ENCODE measurements at places on chromosomes 16 and 17. TPM values are rescaled to one million over a fixed set of nuclear protein-coding genes. Genes with fewer than 3 reads are reported as not detected.

DNA sequence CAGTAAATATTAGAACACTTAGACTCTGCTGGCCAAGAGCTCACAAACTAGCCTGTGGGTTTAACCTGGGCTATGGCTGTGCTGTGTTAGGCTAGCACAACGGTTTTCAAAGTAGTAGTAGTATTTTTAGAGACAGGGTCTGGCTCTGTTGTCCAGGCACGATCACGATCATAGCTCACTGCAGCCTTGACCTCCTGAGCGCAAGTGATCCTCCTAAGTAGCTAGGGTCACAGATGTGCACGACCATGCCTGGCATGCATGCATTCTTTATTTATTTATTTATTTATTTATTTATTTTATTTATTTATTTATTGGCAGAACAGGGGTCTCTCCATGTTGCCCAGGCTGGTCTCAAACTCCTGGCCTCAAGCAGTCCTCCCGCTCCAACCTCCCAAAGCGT, 10.3 kb downstream of the MRPL27 start:
- H3K27ac ChIP-seq, result no peak overlapping the region
- H3K4me3 ChIP-seq, result no peak overlapping the region
- DNase-seq, result no peak
- H3K4me1 ChIP-seq, result peaks cover 16% of the 10 kb centered on the region
- peaks cover 2% of the 10 kb centered on the region for H3K36me3 ChIP-seq

Gene SOX15
- total RNA-seq, result 0.25 TPM

- H3K27ac ChIP-seq, result no peak overlapping the region
- no peaks in the 10 kb centered on the region for H3K27me3 ChIP-seq
- H3K4me3 ChIP-seq, result no peak overlapping the region
- H3K36me3 ChIP-seq, result no peaks in the 10 kb centered on the region
- no peak for DNase-seq
These were observed 99.7 kb downstream of the ENGASE start for GRCh38 chr17:79174193-79174765.

Gene STH
- total RNA-seq, result not detected

Gene SLC16A13
- 5.9 TPM for total RNA-seq

Gene HOXB3
- total RNA-seq, result 2.0 TPM

- H3K4me1 ChIP-seq, result peaks cover 42% of the 10 kb centered on the region
- H3K27me3 ChIP-seq, result no peaks in the 10 kb centered on the region
- DNase-seq, result no peak
- H3K36me3 ChIP-seq, result peaks cover 14% of the 10 kb centered on the region
- no peak overlapping the region for H3K27ac ChIP-seq
These were observed 87.2 kb upstream of the PLEKHM1 start for GRCh38 chr17:45577571-45578279.

- no peak overlapping the region for H3K4me3 ChIP-seq
- peaks cover 14% of the 10 kb centered on the region for H3K27me3 ChIP-seq
- H3K4me1 ChIP-seq, result no peaks in the 10 kb centered on the region
- no peak overlapping the region for H3K27ac ChIP-seq
These were observed 10.8 kb downstream of the DHRS7C start for GRCh38 chr17:9780552-9780951.

- DNase-seq, result no peak
- no peaks in the 10 kb centered on the region for H3K4me1 ChIP-seq
- no peak overlapping the region for H3K4me3 ChIP-seq
These were observed 27.0 kb upstream of the NF1 start for GRCh38 chr17:31067691-31068184.

All from activated CD8-positive, alpha-beta T cell treated with anti-CD3 and anti-CD28 coated beads for 36 hours (primary cell).